ENCODE measurements at places on chromosomes 4 and X.

- DNase-seq = no peak
Measured at GRCh38 chr4:35739308-35739707, 505.0 kb downstream of the ARAP2 start.

DNA sequence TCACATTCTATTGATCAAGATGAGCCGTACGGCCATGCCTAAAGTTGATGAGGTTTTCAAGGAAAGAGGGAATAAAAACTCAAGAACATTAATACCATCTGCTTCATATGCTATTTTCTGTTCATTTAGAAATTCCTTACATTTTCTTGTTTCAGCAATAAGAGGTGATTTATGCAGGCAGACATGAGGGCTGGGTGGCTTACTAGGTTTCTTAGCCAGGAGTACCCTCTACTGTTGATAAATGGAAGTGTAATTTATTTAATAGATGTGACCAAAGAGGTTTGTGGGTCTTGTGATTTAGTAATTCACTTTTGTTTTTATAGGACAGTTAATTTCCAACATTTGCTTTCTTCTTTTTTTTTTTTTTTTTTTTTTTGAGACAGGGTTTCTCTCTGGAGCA, 6.4 kb upstream of the SMIM9 start:
- peak; percentile 66 for DNase-seq

DNA sequence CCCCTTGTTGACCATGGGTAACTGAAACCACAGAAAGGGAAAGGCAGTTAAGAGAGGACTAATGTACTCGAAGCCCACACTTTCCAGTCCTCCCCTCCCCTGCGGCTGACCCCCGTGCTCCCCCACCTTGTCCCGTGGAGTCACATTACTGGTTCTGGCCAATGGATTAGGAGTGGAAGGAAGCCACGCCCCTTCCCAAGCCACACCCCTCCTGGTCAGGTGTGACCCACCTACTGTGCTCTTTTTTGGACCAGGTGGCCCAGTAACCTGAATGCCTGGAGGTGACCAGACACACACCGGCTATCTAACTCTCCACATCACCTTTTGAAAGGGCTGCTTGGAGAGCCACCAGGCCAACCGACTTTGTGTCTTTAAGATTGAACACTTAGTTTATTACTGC, 109.3 kb upstream of the MSX1 start:
- no peak for DNase-seq

DNA sequence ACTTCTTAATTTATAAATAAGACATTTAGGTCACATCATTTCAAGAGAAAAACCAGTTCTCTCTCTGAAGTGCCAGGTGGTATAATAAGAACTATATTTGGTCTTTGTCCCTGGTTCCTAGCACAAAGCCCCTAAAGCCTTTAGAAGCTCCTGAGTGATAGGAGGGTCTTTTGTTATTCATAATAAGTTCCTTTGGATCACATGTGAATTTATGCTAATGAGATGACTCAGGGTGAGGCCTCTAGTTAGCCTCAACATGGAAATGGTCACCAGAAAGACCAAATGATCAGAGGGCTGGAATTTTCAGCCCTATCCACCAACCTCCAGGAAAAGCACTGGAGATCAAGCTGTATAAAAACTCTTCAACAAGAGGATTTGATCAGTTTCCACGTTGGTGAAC, 68.1 kb upstream of the BLTP1 start:
- no peak for DNase-seq

DNA sequence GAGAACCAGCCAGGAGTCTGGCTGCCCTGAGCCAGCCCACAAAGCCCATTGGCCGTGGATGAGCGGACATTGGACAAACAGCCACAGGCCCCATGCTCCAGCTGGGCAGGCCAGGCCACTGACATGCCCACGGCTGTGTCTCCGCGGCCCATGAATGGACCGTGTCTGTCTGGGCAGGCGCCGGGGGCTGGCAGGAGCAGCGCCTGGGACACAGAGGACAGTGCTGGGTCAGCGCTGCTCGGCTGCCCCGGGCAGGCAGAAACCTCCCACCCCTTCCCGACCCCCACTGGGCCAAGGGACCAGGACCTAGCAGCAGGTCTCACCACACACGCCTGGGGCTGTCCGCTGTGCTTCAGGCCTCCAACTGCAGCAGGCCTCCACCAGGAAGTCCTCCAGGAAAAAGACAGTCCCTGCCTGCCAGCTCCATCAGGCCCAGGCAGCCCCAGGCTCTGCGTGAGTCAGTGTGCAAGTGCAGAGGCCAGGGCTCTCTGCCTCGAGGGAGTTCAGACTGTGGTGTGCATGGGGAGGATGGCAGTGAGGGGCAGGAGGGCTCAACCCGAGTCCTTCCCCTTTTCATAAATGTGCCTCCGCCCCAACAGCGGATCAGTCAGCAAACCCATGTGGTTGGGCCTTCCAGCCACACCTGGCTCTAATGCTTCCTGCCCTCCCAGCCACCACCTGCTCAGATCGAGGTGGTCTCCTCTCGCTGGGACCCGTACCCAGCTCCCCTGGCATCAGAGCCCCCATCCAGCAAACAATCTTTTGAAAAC, 17.2 kb upstream of the FGFR3 start:
- DNase-seq = peak; percentile 44

GRCh38 chrX:127389900-127390299, 570.4 kb downstream of the PRR32 start:
- no peak for DNase-seq

DNA sequence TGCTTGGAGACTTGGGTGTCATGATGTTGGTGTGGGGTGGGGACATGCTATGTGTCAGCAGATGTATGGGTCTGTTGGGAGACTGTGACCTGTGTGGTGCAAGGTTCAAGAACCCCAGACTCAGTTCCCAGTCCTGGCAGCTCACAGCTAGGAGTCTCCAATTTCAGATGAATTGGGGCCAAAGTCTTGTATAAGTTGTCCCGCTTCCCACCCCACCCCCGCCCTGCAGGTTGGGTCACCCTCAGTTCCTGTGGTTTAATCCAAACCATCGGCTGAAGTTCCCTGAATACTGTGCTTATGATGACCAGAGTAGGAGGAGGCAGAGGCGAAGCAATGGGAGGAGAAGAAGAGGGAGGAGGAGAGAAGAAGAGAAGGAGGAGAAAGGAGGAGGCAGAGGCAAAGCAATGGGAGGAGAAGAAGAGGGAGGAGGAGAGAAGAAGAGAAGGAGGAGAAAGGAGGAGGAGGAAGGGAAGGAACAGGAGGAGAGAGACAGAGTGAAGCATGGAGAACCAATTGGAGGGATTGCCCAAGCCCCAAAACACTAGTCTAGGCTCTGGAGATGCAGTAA, 112.6 kb downstream of the EFNB1 start:
- no peak for DNase-seq

- DNase-seq = no peak
Measured at GRCh38 chrX:129523079-129523911, at the start of gene SMARCA1. TSS of gene SMARCA1 (minus strand) at chrX:129523490. CDS start at chrX:129523370, 120 bp downstream.

DNA sequence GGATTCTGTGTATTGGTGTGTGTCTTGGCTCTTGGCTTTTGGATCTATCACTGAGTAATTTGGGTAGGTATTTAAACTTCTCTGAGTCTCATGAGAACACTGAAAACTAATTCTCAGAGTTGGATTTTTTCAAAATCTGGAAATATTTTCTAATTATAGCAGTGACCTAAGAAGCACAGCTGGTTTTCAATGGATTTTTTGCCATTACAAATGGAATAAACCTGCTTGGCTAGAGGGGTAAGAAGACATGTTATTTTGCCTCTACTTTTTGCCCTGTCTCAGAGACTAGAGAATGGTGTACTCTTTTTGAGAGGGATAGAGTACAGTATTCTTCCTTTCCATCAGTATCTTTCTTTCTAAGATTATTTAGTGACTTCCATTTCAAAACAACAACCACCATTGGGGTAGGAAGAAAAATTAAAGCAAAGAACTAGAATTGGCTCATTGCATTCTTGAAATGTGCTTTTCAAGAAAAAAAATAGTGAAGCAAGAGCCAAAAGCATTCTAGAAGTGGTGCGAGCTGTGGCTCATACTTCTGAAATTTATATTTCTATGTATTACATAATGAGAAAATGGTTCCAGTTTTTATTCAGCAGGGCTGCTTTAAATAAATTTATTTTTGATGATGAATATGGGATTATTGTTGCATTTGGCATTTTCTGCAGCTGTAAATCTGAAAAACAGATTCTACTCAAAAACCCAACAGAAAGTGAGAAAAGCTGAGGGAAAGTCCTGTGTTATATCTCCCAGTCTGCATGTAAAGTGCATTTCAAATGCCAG, 850.2 kb upstream of the SLIT2 start:
- DNase-seq = no peak

GRCh38 chrX:69238114-69238886, 73.0 kb upstream of the PJA1 start:
- no peak for DNase-seq

All from NAMALWA (cell line).